ENCODE measurements at places on chromosomes 3 and 15. TPM values are rescaled to one million over a fixed set of nuclear protein-coding genes. Genes with fewer than 3 reads are reported as not detected.

GRCh38 chr3:50125541-50126286 lies 29.4 kb upstream of the SEMA3F start:
- no peak for DNase-seq
- H3K4me1 ChIP-seq = no peaks in the 10 kb centered on the region
- no peaks in the 10 kb centered on the region for H3K36me3 ChIP-seq
- H3K4me3 ChIP-seq = no peak overlapping the region
- no peak overlapping the region for H3K27ac ChIP-seq

GRCh38 chr15:90337256-90337655 lies 14.8 kb upstream of the ZNF774 start:
- no peak overlapping the region for H3K27ac ChIP-seq
- H3K27me3 ChIP-seq = no peaks in the 10 kb centered on the region
- H3K4me1 ChIP-seq = peaks cover 11% of the 10 kb centered on the region

GRCh38 chr3:185272033-185272432 lies 18.2 kb upstream of the EHHADH start:
- no peak for DNase-seq
- H3K27me3 ChIP-seq = peaks cover 35% of the 10 kb centered on the region
- H3K4me1 ChIP-seq = no peaks in the 10 kb centered on the region
- H3K4me3 ChIP-seq = no peak overlapping the region
- H3K27ac ChIP-seq = no peak overlapping the region

DNA sequence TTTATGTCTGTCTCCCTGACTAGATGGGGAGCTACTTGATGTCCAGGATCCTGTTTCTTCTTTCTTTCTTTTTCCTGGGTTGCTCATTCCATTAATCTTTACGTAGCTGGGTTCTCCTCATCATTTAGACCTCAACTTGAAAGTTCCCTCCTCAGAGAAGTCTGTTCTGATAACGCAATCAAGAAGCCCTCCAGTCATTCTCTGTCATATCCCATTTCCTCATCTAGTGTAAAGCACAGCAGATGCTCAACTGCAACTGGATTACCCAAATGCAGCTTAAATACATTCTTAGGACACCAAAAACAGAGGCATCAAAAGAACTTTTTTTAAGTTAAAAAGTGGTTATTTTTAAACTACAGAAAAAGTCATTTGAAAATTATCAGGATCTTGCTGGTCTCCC lies 51.7 kb upstream of the ST3GAL6 start:
- H3K4me3 ChIP-seq = no peak overlapping the region
- peaks cover 7% of the 10 kb centered on the region for H3K27me3 ChIP-seq
- no peaks in the 10 kb centered on the region for H3K4me1 ChIP-seq
- no peak for DNase-seq

- no peak for DNase-seq
- H3K27ac ChIP-seq = peak overlapping the region; percentile 76
- no peaks in the 10 kb centered on the region for H3K27me3 ChIP-seq
- H3K36me3 ChIP-seq = peaks cover 62% of the 10 kb centered on the region
Observed at GRCh38 chr15:55235546-55236036, 38.9 kb upstream of the RSL24D1 start.

- H3K4me3 ChIP-seq = peak overlapping the region; percentile 41
- H3K27me3 ChIP-seq = no peaks in the 10 kb centered on the region
- peaks cover 66% of the 10 kb centered on the region for H3K4me1 ChIP-seq
- DNase-seq = peak; percentile 79
- H3K27ac ChIP-seq = peak overlapping the region; percentile 86
Observed at GRCh38 chr3:32414522-32415202, 23.0 kb downstream of the CMTM7 start.

GRCh38 chr3:76586471-76586870 lies 453.4 kb upstream of the ROBO2 start:
- H3K36me3 ChIP-seq = no peaks in the 10 kb centered on the region
- H3K4me1 ChIP-seq = no peaks in the 10 kb centered on the region
- H3K4me3 ChIP-seq = no peak overlapping the region
- no peak for DNase-seq

- peaks cover 44% of the 10 kb centered on the region for H3K4me1 ChIP-seq
- peaks cover 55% of the 10 kb centered on the region for H3K36me3 ChIP-seq
- no peaks in the 10 kb centered on the region for H3K27me3 ChIP-seq
- peak overlapping the region; percentile 68 for H3K27ac ChIP-seq
Observed at GRCh38 chr3:11601446-11602238, 42.1 kb downstream of the VGLL4 start.

GRCh38 chr3:116001151-116001621 lies 377.9 kb downstream of the GAP43 start:
- no peaks in the 10 kb centered on the region for H3K4me1 ChIP-seq
- H3K36me3 ChIP-seq = no peaks in the 10 kb centered on the region
- no peaks in the 10 kb centered on the region for H3K27me3 ChIP-seq
- H3K27ac ChIP-seq = no peak overlapping the region
- DNase-seq = no peak

DNA sequence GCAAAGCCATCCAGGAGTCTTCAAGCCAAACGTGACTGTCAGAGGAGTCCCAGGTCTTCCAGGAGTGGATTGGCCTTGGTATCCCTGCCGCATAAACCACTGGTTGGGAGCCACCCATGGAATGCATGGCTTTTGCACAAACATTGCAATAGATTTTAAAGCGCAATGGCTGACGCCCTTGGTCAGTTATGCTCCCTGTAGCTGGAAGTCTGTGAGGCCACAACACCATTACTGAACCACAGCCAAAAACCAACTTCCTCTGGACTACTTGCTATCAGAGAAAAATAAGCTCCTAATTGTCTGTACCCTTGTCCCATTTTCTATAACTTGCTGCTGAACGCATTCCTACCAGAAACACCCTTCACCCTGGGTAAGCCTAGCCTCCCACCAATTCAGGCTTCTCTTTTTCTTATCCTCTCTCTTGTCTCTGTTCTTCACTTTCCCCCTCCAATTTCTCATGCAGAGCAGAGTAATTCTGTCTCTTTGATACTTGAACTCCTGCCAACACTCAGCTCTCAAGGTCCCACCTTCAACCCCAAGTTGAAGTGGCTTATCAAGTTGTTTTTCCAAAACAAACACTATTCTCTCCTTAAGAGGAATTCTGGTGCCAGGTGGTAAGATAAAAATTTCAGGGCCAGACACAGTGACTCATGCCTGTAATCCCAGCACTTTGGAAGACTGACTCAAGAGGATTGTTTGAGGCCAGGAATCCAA lies 176.4 kb upstream of the UBE2E1 start:
- peaks cover 7% of the 10 kb centered on the region for H3K27me3 ChIP-seq
- no peaks in the 10 kb centered on the region for H3K4me1 ChIP-seq
- H3K4me3 ChIP-seq = no peak overlapping the region
- no peak for DNase-seq
- H3K27ac ChIP-seq = no peak overlapping the region

DNA sequence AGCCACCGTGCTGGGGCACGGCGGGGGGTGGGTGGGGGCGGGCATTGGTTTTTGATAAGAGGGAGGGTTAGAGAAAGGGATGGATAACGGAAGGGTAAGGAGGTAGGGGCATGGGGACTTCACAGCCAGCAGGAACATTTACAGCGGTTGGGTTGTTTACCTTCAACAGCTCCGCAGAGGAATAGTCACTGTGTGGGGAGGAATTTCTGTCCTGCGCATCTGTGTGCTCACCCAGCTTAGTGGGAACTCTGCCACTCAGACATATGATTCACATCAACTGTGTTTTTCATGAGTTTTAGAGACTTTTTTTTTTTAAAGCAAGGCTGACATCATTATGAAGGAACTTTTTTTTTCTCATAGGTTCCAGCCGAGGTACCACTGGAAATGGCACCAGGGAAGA lies 19.6 kb downstream of the CHRD start:
- peaks cover 41% of the 10 kb centered on the region for H3K27me3 ChIP-seq
- no peaks in the 10 kb centered on the region for H3K36me3 ChIP-seq
- H3K4me1 ChIP-seq = no peaks in the 10 kb centered on the region
- H3K27ac ChIP-seq = no peak overlapping the region
- H3K4me3 ChIP-seq = no peak overlapping the region
- DNase-seq = no peak

DNA sequence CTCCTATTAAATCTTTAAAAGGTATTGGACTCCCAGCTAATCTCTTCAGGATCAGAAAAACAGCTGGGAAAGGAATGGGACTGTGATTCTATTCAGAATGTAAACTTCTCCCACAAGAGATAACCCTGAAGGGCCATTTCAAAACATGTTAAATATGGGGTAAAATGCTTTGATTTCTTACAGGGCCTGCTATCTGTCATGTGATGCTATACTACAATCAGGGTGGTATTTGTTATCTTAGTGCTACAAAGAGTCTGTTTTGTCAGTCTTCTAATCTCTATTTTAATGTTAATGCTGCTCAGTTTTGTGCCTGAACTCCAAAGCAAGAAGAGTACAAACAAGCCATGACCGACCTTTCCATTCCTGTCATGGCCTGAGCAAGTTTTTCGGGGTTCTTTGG lies 186.9 kb downstream of the TBC1D5 start:
- H3K27ac ChIP-seq = no peak overlapping the region
- H3K36me3 ChIP-seq = peaks cover 10% of the 10 kb centered on the region
- DNase-seq = no peak
- H3K4me3 ChIP-seq = no peak overlapping the region
- H3K4me1 ChIP-seq = peaks cover 8% of the 10 kb centered on the region

- DNase-seq = no peak
- peaks cover 16% of the 10 kb centered on the region for H3K4me1 ChIP-seq
Observed at GRCh38 chr3:58236527-58237237, 910 bp upstream of the ABHD6 start.

- peaks cover 50% of the 10 kb centered on the region for H3K4me1 ChIP-seq
- no peaks in the 10 kb centered on the region for H3K36me3 ChIP-seq
- no peaks in the 10 kb centered on the region for H3K27me3 ChIP-seq
- DNase-seq = no peak
- no peak overlapping the region for H3K4me3 ChIP-seq
Observed at GRCh38 chr3:127760361-127760760, 62.0 kb downstream of the MGLL start.

- H3K27ac ChIP-seq = no peak overlapping the region
- no peaks in the 10 kb centered on the region for H3K27me3 ChIP-seq
- H3K4me1 ChIP-seq = no peaks in the 10 kb centered on the region
- H3K36me3 ChIP-seq = no peaks in the 10 kb centered on the region
- H3K4me3 ChIP-seq = no peak overlapping the region
- DNase-seq = no peak
Observed at GRCh38 chr3:101281521-101282030, 38.8 kb downstream of the IMPG2 start.

DNA sequence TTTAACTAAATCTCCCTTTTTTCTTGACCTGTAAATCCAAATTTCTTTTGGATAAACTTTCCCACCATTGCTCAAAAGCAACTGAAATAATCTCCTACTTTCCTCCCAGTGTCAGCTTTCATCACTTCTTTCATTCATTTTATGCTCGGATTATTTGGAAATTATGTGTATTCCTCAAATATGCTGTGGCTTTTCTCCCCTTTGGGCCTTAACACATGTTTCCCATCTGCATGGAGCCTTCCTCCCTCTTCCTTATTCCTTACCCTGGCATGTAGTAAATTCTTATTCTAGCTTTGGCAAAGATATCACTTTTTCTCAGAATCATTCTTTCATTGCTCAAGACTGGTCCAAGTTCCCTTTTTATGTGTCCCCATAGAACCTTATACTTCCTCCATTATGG lies 41.8 kb upstream of the TUSC7 start:
- no peaks in the 10 kb centered on the region for H3K27me3 ChIP-seq
- H3K27ac ChIP-seq = no peak overlapping the region
- DNase-seq = no peak
- H3K4me1 ChIP-seq = no peaks in the 10 kb centered on the region

GRCh38 chr3:8756671-8757070 lies 12.7 kb downstream of the OXTR start:
- peaks cover 7% of the 10 kb centered on the region for H3K27me3 ChIP-seq
- H3K36me3 ChIP-seq = no peaks in the 10 kb centered on the region

DNA sequence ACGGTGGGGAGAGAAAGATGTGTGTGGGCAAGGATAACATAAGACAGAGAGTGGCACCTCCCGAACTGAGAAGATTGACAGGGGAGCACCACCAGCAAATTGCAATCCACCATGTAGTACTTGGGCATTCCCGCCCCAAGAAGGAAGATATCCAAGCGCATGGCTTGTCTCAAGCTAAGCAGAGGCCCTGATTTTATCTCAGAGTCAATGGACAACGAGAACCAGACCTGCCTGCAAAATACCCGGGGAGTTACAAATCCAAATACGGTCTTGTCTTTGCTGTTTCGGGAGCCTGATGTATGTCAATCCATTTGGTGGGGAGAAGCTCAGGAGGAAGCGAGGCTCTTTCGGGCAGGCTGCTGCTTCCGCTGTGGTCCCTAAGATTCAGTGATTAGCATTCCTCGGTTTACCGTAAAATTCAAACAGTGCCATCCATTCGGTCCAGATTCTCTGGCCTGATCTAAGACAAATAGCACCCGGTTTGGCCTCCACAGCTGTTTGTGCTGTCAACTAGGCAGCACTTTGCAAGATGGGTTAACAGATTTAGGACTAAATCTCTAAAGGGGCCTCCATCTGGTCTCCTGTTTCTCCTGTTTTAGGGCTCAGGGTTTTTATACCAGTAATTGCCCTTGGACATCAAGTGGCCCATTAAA lies 97.7 kb upstream of the WNT5A start:
- H3K27ac ChIP-seq = no peak overlapping the region
- no peak overlapping the region for H3K4me3 ChIP-seq
- no peaks in the 10 kb centered on the region for H3K36me3 ChIP-seq
- no peaks in the 10 kb centered on the region for H3K4me1 ChIP-seq

- H3K4me1 ChIP-seq = no peaks in the 10 kb centered on the region
- no peak overlapping the region for H3K4me3 ChIP-seq
- H3K27ac ChIP-seq = no peak overlapping the region
- H3K36me3 ChIP-seq = no peaks in the 10 kb centered on the region
Observed at GRCh38 chr3:140347151-140347550, 330.7 kb upstream of the TRIM42 start.

DNA sequence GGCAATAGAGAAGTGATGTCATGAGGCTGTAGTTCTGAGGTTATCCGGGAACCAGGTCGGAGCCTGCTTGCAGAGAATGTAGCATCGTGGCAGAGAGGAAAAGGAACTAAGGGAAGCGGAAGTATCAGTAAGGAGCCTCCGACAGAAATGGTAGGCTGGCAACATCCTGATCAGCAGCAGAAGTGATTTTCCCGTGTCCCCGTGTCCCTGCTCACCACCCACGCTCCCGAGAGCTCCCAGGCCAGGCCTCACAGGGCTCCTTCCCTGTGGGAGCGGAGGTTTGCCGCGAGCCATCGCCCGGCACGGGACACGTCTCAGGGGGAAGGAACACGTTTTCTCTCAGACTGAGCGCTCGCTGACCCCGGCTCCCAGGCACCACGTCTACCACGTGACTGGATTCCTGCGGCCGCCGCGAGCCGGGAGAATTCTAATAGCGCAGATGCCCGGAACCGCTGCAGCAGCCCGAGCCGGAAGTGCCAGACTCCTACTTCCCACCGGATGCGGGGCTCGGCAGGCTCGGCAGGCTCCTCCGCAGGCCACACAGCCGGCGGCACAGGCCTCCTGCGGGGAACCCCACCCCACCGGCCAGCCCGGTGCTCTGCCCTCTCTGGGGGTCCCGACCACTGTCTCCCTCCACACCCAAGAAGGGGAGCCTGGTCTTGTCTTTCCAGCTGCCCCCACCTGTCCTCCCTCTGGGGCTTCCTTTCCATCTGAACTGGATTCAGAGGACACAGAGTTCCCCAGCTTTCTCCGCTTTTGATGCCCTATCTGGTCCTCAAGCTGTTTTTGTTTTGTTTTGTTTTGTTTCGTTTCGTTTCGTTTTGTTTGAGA lies 99.3 kb downstream of the BDH1 start:
- H3K27me3 ChIP-seq = peaks cover 29% of the 10 kb centered on the region
- H3K4me3 ChIP-seq = peak overlapping the region; percentile 81
- H3K4me1 ChIP-seq = peaks cover 13% of the 10 kb centered on the region
- peak overlapping the region; percentile 58 for H3K27ac ChIP-seq
- H3K36me3 ChIP-seq = peaks cover 6% of the 10 kb centered on the region
- peak; percentile 66 for DNase-seq

The GPR15 gene
- 107 TPM for total RNA-seq

The CLCN2 gene
- 4.1 TPM for total RNA-seq

The THOC7 gene
- 78.1 TPM for total RNA-seq

The FHIT gene
- 6.5 TPM for total RNA-seq

The BFSP2 gene
- 1.2 TPM for total RNA-seq

The PSTPIP1 gene
- total RNA-seq = 255 TPM

The STOML1 gene
- 8.6 TPM for total RNA-seq

The MED12L gene
- 3.2 TPM for total RNA-seq
